Kidney tubule cell (primary cell): ENCODE measurements at places on chromosomes 5 and 9.

DNA sequence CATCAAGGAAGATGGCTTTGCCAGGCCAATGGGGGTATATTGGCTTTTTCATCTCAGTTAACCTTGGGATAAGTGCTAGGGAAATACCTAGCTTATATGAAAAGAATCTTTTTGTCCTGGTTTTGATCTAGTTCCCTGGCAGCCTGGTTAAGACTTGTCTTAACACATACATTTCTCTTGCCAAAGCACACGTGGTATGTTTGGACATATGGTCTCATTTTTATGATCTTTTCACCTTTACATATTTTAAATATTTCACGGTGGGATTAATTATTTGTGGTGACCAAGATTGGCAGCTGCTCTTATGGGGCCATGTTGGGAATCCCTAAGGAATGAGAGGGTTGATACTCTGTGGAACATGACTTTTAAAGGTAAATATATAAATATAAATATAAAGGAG is 312.5 kb downstream of the NPR3 start:
- no peak for DNase-seq

- DNase-seq = no peak
Measured at GRCh38 chr9:123319541-123320339, 36.3 kb upstream of the CRB2 start.

DNA sequence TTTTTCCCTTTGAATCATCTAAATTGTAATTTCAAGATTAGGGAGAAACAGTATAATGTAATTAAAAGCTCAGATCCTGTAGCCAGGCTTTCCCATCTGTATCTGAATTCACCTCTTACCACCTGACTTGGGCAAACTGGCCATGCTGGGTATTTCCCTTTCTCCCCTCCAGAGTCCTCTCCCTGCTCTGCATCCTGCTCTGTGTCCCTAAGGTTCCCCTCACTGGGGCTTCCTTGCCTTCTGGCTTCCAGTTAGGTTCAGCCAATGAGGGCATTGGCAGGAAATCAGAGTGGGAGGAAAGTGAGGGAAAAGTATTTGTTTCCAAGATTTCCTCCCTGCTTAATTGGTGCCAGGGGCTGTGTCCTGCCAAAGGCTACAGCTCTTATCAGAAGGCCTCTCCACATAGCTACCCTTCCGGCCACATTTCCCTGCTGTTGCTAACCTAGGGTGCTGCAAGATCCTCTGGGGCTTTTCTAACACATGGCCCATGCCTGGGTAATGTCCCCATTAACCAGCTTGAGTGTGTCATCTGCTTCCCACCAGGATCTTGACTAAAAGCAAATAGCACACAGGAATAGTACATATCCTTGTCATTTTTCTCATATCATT is 51.0 kb upstream of the MPDZ start:
- DNase-seq = no peak

GRCh38 chr5:150035139-150035895 is 34.8 kb downstream of the HMGXB3 start:
- no peak for DNase-seq

DNA sequence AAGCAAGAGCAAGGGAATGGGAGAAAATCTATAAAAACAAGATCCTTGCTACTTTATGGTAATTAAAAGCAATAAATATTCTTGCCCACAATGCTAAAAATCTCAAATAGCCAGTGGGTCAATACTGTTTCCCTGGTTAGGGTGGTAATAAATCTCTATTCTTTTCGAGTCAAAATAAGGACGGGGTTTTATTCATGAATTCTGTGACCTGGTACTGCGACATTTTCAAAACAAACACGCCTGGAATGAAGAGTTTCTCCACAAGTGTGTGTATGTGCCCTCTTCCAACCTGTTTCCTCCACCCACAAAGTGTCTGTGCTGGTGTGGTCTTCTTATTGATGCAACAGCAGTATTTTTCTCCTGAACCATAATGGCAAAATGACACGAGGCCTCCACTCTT is 358.8 kb upstream of the BRINP1 start:
- DNase-seq = no peak

- DNase-seq = peak; percentile 50
Measured at GRCh38 chr5:101943784-101944183, 352.3 kb downstream of the SLCO4C1 start.

GRCh38 chr9:135330685-135331590 is 148.6 kb upstream of the PPP1R26 start:
- no peak for DNase-seq

DNA sequence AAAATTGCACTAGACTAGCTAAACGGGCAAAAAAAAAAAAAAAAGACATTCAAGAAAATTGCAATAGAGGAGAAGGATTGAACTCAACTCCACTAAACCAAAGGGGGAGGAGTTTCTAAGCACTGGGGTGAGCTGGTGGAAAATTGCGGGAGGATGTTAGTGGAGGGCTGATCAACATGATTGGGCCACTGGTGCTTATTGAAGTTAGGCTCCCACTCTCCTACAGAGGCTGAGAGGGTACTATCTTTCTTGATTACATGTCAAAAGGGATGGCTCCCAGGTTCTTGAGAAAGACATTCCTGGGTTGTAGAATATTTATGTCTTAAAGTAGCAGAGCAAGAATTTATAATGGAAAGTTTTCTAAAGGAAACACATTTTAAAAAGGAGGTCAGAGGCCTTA is 38.0 kb downstream of the CAMK4 start:
- DNase-seq = no peak

DNA sequence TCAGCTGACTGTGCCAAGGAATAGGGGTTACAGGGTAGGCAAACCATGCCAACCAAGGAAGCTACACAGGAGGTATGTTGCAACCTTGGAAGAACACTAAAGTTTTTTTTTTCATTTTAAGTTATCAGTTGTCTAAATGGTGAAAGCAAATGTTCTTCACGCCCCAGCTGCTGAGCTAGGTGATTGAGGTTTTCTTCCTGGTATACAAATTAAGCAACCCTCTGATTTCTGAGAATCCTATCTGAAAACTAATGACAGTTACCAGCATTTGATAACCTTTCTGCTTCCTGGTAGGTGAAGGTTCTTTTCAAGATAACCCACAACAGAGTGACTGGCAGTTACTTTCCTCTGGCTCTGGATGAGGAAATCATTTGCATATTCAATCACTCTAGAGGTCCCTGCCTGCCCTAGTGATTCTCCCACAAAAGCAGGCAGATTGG is 194.9 kb downstream of the ATP10B start:
- DNase-seq = no peak

DNA sequence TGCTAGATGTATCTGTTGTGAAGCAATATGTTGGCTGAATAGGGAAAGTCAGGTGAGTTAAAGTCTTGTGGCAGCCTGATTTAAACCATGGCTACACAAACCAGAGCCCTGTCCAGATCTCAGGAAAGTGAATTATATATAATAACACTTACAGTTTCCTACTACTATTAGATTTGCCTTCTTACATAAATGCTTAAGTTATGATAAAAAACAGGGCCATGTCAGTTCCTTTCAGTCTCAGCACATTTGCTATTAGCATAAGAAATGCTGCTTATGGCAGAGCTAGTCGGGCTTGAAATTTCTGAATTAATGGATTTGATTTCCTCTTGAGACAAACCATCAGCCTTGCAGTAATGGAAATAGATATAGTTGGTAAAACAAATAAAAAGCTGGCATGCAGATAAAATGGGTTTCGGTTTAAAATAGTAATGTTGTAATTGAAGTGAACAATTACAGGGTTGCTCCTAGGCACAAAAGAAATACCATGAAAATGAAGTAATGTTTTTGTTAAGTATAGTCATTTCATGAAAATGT is 664.2 kb upstream of the ZNF608 start:
- peak; percentile 97 for DNase-seq

- DNase-seq = no peak
Measured at GRCh38 chr5:168270476-168270875, 21.0 kb upstream of the WWC1 start.

GRCh38 chr5:170483701-170484458 is 19.9 kb upstream of the KCNIP1 start:
- DNase-seq = peak; percentile 79

DNA sequence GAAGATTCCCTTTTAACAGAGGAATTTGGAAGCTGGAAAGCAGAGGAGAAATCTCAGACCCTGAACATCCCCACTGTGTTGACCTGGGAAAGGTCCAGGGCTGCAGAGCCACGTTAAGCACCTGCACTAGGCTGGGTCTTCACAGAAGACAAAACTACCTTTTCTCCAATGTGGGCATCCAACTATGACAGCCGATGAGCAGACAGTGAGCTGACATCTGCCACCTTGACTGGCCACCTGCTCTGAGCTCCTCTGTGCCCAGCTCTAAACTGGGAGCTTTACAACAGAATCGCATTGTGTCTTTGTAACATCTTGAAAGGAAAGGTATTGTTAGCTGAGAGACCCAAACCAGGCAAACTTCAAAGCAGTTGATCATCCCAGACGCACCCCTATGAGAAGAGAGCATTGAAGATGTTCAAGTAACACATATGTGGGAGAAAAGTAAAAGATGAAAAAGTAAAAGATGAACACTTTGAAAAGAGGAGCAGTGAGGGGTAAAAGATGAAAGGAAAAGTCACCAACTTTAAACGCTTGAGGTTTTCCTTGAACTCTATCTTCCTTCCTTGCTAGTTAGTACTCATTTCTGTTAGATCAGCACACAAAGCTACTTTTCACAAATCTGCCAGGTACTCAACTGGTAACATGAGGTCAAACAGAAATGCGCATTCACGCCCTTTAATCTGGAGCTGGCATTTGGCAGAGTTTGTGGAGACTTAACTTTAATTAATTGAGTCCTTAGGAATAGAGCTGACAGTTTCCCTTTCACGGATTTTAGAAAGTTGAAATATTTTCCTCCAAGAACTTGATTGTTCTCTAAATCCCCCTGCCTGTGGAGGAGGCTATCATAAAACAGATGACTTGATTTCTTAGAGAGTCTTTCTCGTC is 53.2 kb upstream of the CTXN3 start:
- DNase-seq = no peak

DNA sequence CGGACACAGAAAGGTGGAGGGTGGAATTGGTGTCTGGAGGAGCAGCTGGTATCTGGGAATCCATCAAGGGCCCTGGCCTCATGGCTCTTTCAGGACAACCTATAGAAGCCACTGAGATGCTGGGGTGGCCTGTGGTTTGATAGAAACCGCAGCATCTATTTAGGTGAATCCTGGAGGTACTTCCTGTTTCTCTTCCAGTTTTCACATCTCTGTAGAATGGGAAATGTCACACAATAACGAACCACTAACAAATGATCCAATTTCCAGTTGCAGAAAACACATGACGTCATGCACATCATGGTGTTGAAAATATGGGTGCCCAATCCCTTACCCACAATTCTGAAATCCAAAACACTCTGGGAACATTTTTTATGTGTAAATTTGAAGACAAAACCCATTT is 52.2 kb downstream of the ROPN1L start:
- no peak for DNase-seq

GRCh38 chr5:138884554-138884953 is 9.4 kb upstream of the LRRTM2 start:
- DNase-seq = no peak

GRCh38 chr5:64108674-64109073 is 57.0 kb upstream of the RNF180 start:
- DNase-seq = no peak

- DNase-seq = no peak
Measured at GRCh38 chr5:21672360-21672759, 1180.8 kb downstream of the CDH12 start.

DNA sequence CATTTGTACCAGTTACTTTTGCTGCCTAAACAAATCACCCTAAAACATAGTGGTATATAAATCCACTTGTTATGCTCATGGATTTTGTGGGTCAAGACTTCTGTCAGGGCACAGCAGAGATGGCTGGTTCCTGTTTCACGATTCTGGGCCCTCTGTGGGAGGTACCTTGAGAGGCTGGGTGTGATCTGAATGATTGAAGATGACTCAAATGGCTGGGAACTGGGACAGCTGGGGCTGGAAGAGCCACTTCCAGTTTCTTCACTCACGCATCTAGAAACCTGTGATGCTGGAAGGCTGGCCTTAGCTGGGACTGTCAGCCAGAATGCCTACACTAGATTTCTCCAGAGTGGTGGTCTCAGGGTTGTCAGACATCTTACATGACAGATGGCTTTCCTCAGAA is 88.1 kb downstream of the KIF4B start:
- no peak for DNase-seq

GRCh38 chr5:76617675-76618074 is 5.5 kb downstream of the F2RL2 start:
- peak; percentile 43 for DNase-seq

DNA sequence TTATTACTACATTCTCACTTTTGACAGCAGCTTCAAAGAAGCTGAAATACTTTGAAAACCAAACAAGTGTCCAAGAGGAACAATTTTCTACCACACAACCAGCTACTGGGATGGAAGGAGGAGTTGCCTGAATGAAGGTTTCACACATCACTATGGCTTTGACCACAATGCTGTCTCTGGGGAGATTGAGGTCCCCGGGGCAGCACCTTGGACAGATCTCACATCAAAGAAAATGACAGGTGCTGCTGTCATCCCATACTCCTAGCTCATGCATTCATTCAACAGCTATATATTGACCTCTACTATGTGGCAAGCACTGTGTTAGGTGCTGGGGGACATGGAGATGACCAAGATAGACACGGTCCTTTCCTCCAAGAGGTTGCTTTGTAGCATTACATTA is 233.2 kb upstream of the RASEF start:
- no peak for DNase-seq

DNA sequence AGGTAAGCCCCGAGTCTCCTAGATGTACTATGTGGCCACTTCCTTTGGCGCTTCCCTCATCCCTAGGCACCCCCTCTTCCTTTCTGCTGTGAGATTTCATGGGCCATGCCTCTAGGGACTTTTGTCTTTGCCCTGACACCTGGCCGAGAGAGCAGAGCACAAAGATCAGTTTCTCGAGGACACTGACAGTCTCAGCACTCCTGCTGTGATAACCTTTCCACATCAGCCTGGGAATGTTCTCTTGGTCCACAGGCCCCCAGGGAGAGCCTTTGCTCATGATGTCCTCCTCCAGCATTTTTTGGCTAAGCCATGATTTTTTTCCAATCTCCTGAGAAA is 127.0 kb upstream of the CPEB4 start:
- DNase-seq = no peak

- peak; percentile 69 for DNase-seq
Measured at GRCh38 chr5:107418071-107418470, 252.7 kb downstream of the EFNA5 start.

- DNase-seq = no peak
Measured at GRCh38 chr5:53607886-53608285, 47.4 kb downstream of the NDUFS4 start.

GRCh38 chr5:135397084-135397483 is 1.9 kb downstream of the MACROH2A1 start:
- no peak for DNase-seq

DNA sequence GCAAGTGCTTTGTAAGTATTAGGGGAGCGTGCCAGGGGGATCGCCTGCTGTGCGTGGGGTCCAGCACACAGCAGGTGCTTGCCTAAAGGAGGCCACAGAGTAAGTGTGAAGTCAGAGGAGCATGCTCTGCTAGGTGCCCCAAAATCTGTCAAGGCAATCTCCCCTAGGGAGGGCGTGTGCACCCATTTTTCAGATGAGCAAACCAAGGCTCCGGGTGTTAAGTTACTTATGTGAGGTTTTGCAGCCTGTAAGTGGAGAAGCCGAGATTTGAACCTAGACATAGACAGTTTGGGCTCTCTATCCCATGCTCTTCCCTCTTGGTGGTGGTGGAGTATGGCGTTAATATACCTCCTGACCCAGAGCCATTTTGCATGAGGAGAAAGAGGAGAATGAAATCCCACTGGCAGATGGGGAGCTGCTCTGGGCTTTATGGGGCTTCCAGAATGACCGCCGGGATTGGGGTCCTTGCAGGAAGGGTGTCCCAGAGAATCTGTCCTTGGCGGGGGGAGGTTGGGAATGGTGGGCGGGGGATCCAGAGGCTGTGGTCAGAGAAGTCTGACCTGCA is 14.1 kb downstream of the NDST1 start:
- no peak for DNase-seq

- no peak for DNase-seq
Measured at GRCh38 chr9:37551888-37552287, 24.3 kb downstream of the FBXO10 start.
